ENCODE measurements at places on chromosomes 12 and 14. TPM values are rescaled to one million over a fixed set of nuclear protein-coding genes. Genes with fewer than 3 reads are reported as not detected.

The TPH2 gene
- not detected for total RNA-seq

The GDF3 gene
- not detected for total RNA-seq

The RIMBP2 gene
- not detected for total RNA-seq

The CD163L1 gene
- not detected for total RNA-seq

The BEGAIN gene
- total RNA-seq = 1.3 TPM
